ENCODE measurements at places on chromosomes 2 and 18.
A peak's percentile ranks its signal among the peaks of the same experiment; 100 is the strongest.

DNA sequence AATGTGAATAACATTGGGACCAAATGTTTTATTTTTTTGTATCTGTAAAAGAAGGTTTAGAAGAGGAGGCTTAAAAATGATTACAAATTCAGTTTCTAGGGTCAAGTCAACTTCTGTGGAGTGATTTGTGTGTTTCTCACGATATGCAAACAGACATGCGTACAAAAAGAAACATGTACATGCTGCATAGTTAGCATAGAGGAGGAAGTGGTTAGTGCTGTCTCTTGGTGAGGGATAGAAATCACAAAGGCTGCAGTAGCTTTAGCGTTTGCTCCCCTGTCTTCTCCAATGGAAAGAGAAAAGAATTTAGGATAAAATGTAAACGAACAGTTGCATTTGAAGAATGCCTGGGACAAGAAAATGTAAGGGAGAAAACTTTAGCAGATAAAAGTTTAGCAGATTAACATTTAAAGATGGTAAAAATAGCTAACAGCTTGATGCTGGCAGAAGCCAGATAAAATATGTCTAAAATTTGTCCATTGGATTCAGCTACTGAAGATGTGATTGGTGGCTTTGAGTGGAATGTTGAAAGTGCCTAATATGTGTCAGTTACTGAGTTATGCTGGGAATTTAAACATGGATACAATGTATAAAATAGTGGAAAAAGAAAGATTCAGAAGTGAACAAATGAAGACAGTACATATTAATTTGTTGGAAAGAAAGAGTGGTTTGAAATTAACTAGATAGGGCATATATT is 44.9 kb downstream of the MALT1 start:
- DNase-seq: peak; percentile 25

- no peak for DNase-seq
These were observed 553.3 kb downstream of the ARHGAP15 start for GRCh38 chr2:143682436-143683055.

DNA sequence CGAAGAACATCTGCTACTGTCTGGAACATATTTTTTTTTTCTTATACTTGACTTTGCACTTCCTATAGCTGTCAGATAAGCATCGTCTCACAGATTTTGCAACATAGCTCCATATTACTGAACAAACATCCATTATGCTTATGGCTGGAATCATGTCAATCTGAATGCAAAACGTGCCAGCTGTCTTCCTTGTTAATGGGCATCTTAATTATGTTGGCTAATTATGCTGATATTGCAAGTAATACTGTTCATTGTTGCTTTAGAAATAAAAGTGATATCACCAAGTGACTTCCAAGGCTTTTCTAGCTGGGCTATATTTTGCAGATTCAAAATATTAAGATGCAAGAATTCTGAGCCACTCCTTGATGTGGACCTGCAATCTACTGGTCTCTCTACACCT is 176.8 kb downstream of the ARL4C start:
- DNase-seq: no peak

DNA sequence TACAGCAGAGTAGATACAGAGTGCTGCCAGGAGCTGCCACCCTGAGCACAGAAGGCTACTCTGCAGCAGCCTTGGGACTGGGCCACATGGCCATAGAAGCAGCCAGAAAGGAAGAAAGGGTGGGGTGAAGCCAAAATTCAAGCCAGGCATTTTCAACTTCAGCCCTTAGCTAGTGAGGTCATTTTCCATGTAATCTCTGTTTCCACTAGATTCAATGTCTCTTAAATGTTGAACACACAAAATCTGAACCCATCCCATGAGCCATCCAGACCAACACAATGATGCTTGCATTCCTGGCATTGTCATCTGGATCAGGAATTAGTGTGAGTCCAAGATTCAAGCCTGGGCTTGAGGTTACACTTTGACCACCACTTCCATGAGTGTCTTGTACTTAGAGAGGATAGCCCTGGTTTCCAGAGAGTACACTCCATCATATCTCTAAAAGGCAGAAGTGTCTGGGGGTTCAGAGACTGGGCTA is 243.6 kb downstream of the OSR1 start:
- DNase-seq: no peak

DNA sequence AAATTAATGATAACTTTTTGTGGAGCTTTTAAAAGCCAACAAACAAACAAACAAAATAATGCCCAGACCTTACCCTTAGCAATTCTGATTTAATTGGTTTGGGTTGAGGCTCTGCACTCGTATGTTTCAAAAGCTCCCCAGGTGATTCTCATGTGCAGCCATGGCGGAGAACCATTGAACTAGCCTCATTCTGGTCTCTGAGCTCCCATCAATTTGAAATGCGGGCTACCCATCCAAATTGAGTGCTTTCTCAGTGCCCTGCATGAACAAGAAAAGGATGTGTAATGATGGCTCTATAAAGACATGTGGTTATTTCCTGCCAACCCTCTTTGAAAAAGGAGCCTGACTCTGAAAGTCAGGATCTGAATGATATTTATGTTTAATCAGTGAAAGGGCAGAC is 8.2 kb downstream of the MXD1 start:
- DNase-seq: no peak

DNA sequence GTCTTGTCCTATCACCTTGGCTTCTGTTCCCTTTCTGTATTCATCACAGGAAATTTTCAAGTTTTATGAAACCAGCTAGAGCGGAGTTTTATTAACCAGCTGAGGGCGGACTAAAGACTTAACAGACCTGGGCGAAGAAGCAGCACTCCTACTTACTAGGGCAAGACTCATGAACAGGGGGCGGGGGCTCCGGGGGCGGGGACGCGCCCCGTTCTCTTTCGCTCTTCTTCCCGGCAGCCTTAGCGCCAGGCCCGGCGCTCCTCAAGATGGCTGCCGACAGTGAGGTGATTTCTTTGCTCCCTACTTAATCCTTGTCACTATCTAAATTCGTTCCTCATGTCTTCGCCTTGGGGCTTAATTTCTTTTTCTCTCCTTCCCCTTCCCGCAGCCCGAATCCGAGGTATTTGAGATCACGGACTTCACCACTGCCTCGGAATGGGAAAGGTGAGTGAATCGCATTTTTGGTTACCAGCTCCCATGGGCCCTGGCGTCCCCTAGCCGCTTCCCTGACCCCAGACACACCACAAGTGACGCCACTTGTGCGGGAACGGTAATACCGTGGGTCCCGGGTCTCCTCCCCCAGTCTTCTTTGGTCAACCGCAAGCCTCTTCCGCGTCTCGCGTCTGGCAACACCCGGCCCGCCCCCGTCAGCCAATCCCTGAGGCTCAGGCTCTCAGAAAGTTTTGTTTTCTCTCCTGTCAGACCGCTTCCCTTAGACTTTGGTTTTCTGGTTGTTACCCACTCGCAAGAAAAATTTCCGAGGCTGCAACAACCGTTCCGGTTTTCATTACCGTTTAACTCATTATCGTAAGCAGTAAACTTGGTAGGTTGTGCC is at the start of gene RAB3GAP1:
TSS of gene RAB3GAP1 (plus strand) at position 251 of the 835 bp plus-strand sequence. CDS start at position 267, 16 bp downstream.
- DNase-seq: peak; percentile 92

DNA sequence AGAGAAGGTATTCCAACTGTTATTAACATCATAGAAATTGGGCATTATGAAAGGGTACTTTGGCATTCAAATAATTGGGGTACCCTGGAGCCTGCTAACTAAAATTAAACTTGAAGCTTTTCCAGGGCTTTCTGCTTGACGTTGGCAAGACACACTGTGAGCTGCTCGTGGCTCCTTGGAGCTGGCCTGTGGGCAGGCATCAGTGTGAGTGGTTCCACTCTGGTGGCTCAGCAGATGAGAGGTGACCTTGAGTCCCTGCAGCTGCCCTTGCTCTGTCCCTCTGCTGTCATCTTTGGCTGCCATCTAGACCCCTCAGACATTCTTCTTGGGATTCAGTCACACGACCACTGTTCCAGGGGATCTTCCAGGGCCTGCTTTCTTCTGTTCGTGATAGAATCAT is 6.7 kb downstream of the CNNM3 start:
- DNase-seq: no peak

- no peak for DNase-seq
These were observed 439.7 kb upstream of the FANCL start for GRCh38 chr2:58680755-58681310.

GRCh38 chr2:55839182-55839819 is 84.3 kb downstream of the EFEMP1 start:
- DNase-seq: no peak

GRCh38 chr2:158507141-158507540 is 50.4 kb downstream of the PKP4 start:
- peak; percentile 20 for DNase-seq

GRCh38 chr2:195535911-195536522 is 121.0 kb upstream of the SLC39A10 start:
- DNase-seq: peak; percentile 41

DNA sequence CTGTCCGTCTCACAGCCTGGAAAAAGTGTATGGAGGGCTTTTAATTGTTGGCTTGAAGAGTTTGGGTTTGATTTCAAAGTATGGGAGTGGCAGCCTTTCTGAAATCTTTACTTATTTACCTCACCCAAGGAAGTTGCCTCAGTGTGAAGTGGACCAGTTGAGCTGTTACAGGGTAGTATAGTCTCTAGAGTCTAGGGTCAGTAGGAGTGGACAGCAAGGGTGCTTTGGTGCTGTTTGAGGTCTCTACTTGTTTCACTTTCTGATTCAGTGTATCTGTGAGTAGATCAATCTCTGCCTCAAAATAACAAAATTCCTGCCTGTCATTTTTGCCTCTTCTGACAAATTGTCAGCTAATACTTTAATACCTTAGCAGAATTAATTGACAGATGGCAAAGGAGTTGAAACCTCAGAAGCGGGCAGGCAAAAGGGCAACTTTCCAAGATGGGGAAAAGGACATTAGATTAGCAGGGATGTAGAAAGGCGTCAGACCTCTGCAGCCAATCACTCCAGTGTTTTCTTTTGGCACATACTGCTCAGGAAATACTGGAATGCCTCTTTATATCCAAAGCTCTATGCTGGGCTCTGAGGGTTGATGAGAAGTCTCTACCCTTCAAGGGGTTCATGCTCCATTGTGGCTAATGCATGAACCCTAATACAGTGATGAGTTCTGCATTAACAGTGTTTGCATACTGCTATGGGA is 5.9 kb downstream of the RIOK3 start:
- peak; percentile 28 for DNase-seq

DNA sequence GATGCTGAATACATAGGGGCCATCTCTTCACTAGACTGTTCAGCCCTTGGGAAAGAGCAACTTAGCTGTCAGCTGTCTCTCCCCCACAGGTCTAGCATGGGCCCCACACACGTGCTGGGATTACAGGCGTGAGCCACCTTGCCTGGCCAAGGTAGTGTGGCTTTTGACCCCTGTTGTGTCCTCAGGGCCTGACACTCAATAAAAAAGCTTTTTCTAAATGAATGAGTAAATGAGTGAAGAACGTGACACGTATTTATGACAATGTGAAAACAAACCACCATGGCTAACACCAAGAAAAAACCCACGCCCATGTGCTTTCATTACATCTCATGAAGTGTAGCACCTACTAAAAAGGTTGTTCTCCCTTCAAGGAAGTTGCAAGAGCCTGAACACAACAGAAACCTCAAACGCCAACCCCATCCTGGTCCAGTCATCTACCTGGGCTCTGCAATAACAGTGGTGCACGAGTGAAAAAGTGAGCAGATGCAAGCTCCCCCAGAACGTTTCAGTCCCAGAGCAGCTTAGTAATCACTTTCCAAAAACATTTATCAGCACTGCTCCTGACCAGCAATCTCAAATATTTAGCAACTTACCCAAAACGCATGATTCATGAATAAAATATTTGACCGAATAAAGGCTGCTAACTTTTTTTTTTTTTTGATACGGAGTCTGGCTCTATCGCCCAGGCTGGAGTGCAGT is 3.4 kb downstream of the WDFY1 start:
- DNase-seq: peak; percentile 67

- DNase-seq: no peak
These were observed 6.0 kb upstream of the FAM117B start for GRCh38 chr2:202628646-202629198.

GRCh38 chr2:105469781-105470180 is 70.9 kb upstream of the FHL2 start:
- no peak for DNase-seq

DNA sequence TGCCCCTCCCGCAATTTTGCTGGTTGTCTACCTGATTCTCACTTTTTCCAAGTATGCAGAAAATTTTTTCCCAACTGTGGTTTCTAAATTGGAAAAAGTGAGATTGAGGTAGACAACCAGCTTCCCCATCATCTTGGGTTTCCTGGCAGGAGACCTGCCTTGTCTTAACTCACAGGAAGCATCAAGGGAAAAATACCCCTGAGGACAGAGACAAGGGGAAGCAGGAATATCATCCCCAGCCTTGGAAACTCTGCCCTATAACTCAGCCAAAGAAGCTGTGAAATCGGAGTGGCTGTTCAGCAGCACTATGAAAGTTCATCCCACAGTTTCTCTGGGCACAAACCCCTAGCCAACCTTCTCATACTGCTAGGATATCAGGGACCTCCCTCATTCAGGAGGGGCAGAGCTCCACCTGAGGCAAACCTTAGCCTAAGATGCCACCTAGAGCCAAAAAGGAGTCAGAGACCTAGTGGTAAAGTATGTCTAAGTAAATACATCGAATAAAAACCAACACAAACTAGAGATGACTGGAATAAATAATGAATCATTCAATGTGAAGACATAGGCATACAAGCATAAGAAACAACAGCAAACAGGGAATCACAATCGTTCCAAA is 68.2 kb downstream of the ZSWIM2 start:
- DNase-seq: peak; percentile 9

DNA sequence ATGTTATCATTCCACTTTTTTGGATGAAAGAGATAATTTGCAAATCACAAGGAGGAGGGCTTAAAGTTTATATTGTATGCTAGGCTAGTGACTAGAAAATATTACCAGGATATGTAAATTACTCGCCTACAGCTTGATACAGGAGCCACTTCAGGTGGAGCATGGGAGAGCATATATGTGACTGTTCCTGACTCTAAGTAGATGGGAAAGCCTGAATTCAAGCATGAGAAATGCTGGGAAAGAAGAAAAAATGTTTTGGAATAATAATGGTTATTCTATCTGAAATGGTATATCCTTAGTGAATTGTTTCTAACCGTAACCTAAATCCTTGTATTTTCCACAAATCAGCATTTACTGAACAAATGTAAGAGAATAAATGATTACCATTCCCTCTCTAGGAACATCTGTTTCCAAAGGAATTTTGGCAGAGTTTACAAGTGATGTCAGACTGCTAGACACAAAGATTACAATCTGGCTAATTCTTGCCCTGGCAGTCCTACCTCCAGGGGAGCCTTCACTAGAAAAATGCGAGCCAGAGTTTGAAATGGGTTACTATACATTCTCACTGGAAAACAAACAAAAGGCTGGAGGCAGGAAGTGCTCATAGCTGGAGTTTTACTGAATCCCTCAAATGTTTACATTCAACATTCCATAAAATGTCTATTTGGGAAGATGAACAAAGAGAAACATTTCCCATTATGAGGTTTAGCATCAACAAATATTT is 129.4 kb upstream of the MAPRE2 start:
- DNase-seq: no peak

All from GM13976 (cell line).